NCI-H2171 (cell line): ENCODE measurements at places on chromosomes 2 and 18.

DNA sequence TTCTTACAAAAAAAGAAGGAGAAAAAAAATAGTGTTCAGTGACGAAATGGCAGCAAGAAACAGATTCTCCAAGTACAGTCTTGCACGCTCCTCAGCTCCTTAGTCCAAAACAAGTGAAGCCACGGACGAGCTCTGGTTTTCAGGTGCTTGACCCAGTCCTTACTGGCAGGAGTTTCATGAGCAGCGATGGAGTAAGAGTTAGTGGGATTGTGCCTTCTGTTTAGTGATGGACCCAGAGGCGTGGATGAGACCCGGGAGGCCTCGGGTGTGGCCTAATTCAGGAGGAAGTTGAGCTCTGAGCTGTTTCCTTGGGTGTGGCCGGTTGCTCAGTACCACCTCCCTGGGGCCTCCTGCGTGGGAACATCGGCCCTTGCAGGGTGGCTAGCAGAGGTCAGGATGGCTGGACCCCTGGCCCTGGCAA, 52.0 kb downstream of the KIF5C start:
- no peak for DNase-seq

DNA sequence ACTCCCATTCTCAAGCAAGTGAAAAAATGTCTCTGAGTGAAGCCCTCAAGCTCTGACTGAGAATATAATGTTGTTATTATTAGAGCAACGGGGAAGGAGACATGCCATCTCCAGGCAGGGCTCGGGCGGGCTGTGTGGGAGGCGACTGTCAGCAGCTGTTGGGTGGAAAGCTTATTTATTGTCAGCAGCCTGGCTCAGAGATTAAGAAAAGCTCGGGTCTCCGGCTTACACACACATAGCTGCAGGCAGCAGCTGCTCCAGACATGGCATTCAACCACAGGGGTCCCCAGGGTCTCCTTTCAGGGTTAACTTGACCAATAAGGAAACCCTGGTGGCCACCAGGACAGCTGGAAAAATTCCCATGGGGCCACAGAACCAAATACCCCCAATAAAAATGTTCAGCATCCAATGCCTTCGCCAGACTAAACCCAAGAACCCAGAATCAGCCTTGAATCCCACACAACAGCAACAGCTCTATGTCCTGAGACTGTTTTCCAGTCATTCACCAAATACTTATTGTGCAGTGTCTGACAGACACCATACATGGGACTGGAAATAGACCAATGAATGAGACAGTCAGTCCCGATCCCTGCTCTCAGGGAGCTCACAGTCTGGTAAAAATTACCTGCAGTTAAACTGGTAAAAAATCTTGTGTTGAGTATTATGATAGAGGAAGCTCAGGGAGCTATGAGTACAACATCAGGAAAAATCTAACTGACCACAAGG, 70.5 kb upstream of the RTN4 start:
- DNase-seq: peak; percentile 70

DNA sequence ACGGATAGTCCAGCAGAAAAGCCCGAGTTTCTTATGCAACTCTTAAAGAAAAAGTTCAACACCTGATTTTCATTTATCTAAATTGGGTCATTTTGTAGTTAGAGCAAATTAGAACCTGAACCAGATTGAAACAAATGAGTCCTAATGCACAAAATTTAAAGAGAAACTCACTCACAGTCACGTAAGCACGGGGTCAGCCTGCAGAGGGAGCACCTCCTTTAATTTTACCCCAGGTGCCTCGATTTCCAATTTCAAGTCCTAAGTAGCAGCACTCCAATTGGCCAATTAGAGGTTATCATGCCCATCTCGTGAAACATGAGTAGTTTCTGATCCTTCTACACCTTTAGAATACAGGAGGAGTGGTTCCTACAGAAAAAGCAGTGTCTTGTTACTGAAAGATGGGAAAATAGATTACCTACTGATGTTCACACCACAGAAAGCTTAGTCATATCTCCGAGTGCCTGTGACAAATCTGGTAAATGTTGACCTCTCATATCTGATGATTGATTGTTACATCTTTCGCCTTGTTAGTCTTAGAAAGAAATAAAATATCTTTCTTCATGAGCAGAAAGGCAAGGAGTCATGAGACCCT, 1929.8 kb upstream of the LRRTM1 start:
- no peak for DNase-seq

DNA sequence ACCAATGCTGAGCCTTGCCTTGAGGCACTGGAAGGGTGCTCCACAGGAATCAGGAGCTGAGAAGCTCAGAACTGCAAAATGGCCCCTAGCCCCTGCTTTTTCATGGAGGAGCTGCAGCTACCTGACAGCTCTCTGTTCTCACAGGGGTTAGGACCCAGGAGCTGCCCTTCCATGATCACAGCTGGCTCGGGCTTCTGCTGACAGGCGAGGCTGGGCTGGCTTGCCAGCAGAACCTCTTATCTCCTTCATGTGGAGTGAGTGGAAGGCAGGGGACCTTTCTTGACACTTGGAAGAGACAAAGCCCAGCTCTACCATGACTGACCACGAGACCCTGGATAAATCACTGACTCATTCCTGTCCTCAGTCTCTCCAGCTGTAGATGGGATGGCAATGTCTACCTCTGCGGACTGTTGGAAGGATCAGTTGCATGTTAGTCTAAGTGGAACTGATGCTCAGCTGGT, 113.4 kb downstream of the CAPN13 start:
- DNase-seq: no peak

DNA sequence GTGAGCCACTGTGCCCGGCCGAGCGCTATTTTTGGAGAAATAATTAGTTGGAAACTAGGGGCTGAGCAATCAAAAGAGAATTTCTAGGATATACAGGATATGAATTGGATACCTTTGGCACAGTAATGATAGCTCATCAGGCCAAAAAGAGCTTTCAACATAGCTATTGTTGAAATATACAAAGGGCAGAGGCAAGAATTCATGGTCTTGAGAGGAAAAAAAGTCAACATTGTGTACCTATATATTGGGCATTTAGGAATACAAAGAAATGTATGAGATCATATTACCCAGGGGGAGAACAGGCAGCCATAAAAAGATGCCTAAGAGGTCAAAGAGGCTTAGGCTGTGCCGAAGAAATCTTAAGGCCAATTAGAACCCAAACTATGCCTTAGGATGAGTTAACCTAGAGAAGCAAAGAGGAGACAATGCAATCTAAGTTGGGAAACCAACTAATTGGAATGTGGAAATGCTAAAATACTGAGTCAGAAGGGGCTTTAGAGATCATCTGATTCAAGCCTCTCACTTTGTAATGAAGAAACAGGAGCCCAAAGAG, 99.0 kb downstream of the RBBP8 start:
- DNase-seq: no peak

DNA sequence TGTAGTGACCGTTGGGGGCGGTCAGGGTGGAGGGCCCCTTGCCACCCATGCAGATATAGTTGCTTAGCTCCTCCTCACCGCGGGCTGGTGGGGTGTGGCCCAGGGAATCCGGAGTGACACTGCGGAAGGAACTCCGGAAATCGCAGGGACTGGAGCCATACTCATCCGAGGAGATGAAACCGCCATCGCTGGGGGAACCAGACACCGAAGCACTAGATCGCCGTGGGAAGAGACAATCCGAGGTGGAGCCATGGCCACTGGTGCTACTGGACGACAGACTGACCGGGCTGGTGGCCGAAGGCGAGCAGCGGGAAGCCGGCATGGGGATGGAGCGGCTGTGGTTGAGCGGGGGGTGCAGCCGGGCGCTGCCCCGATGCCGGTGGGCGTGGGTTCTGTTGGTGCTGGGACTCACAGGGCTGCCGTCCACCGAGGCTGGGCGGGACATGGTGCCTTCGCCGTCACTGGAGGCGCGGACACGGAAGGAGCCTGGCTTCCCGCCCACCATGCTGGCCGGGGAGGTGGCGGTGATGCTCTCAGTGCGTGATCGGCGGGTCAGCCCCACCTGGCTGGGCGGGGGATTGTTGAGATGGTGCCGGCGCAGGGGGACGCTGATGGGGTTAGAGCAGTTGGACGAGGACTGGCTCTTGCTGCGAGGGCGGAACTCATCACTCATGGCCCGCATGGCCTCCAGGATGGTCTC, 2.2 kb downstream of the IRS1 start:
- DNase-seq: no peak

- DNase-seq: no peak
These were observed 271.1 kb upstream of the CDH19 start for GRCh38 chr18:66874812-66875474.

- DNase-seq: no peak
These were observed 32.2 kb downstream of the QPCT start for GRCh38 chr2:37376421-37377186.

DNA sequence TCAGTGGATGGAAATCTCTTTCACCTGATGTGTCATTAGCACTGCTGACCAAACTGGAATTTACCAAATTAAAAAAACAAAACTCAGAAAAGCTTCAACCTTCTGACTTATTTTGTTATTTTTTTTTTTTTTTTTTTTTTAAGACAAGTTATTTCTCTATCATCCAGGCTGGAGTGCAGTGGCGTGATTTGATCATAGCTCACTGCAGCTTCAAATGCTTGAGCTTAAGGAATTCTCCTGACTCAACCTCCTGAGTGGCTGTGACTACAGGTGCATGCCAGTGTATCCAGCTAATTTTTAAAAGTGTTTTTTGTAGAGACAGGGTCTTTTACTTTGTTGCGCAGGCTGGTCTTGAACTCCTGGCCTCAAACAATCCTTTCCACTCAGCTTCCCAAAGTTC, 155.6 kb downstream of the LRRTM1 start:
- no peak for DNase-seq

DNA sequence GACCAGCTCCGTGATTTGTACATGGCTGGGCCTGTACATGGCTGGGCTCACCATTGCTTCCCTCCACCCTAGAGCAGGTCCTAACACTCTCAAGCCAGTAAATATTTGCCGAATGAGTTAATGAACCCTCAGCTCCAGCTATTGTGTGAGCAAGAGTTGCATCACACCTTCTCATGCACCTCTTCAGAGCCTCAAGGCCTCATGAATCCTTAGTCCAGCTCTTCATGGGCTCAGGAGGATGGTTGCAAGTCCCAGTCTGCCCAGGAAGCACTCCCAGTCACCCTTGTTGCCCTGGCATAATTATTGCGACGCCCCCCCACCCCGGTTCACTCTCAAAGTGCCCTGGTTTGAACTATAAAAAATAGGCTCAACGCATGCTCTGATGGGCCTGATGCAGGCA, 30.1 kb upstream of the GNAL start:
- no peak for DNase-seq

DNA sequence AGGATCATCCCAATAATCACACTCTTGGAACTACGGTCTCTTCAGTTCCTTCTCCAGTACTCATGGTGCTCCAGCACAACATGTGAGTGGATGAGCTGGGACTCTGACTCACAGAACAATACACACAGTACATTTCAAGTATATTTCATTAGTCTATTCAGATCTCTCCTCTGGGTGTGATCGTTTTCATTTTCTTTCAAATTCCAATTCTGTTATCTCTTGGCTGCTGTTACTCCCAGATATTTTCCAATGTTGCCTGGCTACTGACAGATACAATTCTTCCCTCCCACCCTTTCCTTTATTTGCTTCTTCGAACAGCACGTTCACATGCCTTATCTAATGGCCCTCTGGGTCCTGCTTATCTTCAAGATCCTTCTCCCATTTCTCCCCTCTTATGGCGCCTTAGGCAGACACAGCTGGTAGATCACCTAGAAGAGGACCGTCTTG, 216.0 kb downstream of the ACKR3 start:
- no peak for DNase-seq

DNA sequence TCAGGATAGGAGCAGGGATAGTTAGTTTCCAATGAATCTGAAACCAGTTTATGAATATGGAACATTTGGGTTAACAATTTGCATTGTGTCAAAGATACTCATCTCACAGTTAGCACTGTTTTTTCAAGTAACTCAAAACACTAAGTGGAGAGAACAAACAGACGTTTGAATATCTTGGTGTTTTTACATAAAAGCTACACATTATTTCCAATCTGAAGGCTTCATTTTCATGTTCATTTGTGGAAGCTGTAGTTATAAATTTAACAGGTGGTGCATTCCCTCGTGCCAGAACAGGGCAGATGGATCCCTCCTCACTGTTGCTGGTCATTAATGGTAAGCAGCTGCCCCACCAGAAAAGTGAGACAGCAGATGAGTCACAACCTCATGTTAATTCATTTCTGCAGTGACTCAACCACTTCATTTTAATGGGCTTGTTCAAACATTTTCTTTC, 286.9 kb downstream of the TMX3 start:
- DNase-seq: peak; percentile 45

GRCh38 chr2:12700989-12701388, 15.7 kb upstream of the TRIB2 start:
- DNase-seq: no peak

DNA sequence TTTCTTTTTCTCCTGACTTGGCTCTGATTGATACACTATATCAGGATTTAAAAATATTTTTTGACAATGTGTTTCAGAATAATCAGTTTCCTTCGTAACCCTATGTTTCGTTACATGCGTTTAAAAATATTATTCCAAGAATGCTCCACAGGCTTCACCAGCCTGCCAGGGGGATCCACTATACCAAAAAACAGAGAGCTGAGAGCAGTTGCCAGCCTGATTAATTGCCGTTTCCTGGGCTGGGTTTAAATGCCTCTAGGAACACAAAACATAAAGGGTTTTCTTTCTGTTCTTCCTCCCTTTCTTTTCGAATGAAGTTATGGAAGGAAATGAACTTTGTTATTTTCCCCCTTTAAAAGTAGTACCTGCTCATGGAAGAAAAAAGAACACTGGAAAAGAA, 47.9 kb downstream of the LRRFIP1 start:
- DNase-seq: no peak

GRCh38 chr2:85011098-85011497, 40.1 kb downstream of the KCMF1 start:
- no peak for DNase-seq

GRCh38 chr2:231664727-231665126, 43.6 kb upstream of the PTMA start:
- no peak for DNase-seq

DNA sequence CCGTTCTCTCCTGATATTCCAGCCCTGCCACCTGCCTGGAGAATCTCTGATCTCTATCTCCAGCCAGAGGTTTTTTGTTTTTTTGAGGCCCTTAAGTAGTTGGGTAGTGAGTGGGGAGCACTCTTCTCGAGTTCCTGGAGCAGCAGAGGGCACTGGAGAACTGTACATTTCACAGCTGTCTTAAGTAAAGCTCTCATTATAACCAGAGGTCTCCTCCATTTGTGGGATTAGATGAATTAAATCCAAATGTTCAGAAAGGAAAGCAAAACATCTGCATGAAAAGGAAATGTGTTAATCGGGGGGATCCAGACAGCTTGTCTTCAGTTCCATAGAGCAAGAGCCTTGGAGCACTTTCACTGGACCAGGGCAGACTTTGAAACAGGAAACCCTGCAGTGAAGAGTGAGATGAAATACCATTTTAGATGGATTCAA, 32.8 kb downstream of the AOX1 start:
- peak; percentile 10 for DNase-seq
